ENCODE measurements at places on chromosomes 7 and 10.
A peak's percentile ranks its signal among the peaks of the same experiment; 100 is the strongest.

- DNase-seq: no peak
These were observed 24.6 kb upstream of the AKR1E2 start for GRCh38 chr10:4801405-4801804.

- no peak for DNase-seq
These were observed 34.3 kb upstream of the ZNF32 start for GRCh38 chr10:43682956-43683355.

GRCh38 chr7:98555403-98555802 is 61.7 kb upstream of the NPTX2 start:
- no peak for DNase-seq

- DNase-seq: no peak
These were observed 70.3 kb downstream of the ABI1 start for GRCh38 chr10:26790221-26790995.

DNA sequence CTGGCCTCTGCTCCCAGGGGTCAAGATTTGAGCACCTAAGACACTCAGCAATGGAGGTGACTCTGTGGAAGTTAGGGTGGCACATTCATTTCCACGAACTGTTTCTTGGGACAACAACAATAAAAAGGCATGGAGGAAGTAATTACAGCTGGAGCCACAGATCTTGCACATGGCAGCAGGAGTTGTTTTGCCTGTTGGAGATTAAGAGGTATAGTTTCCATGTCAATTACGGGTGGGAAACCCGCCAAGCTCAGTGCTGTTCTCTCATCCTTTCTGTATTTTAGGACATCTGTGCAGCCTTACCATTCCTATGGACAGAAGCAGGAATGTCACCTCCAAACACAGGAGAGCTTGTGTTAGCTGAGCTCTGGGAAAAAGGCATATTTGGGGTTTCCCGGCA is 201.2 kb downstream of the SNX10 start:
- no peak for DNase-seq

- DNase-seq: no peak
These were observed 29.7 kb downstream of the TMEM248 start for GRCh38 chr7:66950763-66951162.

DNA sequence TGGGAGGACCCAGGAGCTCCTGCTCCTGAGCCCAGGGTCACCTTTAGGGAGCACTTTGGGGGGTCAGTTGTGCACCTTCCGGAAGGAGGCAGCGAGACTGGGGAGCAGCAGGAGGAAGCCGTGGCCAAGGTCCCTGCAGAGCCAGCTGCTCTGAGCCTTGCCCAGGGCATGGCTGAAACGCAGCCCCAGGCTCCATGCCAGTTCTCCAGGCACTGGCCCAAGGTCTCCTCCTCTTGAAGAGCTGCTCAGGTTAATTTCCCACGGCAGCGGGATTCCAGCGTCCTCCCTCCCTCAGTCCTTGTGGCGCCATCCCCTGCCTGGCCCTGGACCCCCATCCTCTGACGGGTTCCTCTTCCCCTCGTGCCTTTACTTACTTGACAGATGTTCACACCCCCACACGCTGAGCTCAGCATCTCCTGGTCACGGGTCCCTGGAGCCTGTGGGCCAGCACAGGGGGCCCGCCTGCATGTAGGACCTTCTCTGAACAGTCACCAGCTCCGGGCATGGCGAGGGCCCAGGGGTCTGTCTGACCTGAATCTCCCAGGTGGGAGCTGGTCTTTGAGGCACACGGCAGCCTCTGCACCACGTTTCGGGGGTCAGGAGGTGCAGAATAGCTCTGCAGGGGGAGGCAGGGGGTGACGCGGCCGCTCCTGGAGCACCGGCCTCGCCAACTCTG is 16.7 kb upstream of the CFAP46 start:
- DNase-seq: no peak

DNA sequence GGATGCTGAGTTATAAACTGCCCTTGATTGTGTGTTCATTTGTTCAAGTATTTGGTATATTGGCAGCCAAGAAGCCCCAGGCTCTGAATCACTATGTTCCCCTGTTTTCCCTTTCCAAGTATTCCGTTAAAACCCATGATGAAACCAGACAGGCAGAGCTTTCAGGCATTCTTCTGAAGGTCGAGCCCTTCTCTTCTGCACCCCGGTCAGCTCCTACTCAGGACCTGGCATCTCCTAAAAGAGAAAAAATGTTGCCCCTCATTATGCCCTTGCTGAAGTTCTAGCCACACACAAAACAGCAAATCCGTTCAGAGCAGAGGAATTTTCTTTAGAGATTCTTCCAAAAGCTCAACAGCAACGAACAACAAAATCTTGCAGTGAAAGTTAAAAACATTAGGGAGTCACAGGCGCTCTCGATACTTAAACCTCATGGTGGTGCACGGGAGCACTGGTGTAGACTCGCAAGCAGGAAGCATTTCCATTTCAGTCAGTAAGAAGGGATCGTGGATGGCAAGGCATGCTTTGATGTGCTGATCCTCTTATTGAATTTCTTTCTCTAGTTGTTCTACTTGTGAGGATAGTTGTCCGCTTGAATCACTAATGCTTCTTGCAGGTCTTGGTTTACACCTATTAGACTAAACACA is 264.9 kb downstream of the SKIDA1 start:
- DNase-seq: no peak

DNA sequence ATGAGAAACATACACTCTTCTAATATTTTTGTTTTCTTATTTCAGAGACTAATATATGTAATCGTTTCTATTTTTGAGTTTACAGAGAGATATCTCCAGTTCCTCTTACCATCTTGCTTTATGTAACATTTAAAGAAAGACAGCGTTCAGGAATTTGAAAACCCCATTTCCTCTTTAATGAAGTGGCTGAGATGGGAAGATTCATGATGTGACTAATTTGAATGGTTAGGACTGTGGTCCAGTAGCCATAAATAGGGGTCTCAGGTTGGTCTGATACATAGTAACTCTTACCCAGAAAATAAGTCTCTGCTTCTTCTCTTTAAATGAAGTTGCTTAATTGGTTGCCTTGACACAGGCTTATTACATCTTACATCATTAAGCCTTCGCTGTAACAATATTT is 6.9 kb downstream of the KMT2E start:
- DNase-seq: no peak

GRCh38 chr10:137031-137430 is 1.8 kb downstream of the ZMYND11 start:
- peak; percentile 50 for DNase-seq

- no peak for DNase-seq
These were observed 76.4 kb downstream of the CALN1 start for GRCh38 chr7:72335561-72336381.

DNA sequence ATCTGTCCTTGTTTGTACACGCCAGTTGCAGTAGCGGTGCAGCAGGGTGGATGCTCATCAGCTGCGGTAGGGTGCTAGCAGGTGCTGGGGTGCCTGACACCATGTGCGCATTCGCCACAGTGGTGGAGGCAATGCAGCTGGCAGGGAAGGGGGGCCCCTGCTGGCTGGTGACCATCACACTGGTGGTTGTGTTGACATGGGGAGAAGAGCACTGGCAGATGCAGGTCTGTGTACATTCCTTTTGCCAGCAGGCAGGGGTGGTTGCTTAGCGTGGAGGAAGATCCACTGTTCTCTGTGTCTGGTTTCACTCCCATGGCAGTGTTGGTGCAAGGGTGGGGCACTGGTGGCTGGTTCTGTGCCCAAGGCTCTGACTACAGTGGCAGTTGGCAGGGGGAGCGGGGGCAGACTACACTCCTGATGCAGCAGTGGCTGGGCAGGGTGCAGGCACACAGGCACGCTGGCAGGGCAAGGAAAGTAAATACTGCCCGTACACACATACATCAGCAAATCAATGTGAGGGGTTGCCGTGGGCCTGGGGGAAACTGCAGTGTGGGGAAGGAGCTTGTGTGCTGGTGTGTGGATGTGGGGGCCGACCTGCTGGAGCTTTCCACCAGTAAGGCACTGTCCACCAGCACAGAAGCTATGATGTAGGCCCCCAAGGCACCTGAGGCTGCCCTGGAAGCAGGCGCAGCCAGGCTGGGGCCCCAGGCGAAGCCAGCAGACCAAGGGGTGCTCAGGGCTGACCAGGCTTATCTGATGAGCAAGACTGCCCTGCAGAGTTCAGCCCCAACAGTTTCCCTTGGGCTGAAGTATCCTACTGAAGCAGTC is 87.2 kb upstream of the UNC5B start:
- DNase-seq: no peak

DNA sequence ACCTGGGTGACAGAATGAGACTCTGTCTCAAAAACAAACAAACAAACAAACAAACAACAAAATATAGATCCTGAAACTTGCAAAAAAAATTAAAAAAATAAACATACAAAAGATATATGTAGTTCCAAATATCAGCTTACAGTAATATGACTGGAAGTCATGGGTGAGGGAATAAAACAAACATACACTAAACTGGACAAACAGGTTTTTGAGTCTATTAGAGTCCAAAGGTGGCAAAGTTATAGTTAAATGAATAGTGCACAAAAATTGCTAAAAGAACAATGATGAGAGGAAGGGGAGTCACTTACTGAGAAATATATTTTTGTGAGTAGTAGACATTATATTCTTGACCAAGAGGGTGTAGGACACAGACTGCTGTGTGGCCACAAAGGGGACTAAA is 16.7 kb upstream of the RSBN1L start:
- no peak for DNase-seq

DNA sequence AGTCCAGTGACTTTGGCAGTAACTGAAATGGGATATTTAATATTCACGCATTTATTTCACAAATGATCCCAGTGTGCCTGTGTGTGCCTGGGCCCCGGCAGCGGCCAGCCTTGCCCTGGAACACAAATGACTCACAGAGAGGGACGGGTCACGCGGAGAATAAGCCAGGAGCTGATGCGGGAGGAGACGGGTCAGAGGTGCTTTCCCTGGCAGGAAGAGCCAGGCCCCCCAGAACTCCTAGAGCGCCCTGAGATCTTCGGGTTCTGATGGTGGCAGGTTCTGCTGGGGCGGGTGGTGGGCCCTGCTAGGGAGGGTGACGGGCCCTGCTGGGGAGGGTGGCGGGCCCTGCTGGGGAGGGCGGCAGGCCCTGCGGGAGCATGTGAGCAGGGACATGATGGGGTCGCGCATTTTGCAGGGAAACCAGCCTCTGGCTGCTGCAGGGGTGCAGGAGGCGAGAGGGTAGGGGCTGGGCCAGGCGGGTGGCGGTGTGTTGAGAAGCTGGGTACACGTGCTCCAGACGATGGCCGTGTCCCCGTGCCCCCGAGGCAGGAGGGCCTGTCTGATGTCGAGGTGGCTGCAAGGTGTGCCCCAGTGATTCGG is 84.2 kb upstream of the DIP2C start:
- DNase-seq: no peak

DNA sequence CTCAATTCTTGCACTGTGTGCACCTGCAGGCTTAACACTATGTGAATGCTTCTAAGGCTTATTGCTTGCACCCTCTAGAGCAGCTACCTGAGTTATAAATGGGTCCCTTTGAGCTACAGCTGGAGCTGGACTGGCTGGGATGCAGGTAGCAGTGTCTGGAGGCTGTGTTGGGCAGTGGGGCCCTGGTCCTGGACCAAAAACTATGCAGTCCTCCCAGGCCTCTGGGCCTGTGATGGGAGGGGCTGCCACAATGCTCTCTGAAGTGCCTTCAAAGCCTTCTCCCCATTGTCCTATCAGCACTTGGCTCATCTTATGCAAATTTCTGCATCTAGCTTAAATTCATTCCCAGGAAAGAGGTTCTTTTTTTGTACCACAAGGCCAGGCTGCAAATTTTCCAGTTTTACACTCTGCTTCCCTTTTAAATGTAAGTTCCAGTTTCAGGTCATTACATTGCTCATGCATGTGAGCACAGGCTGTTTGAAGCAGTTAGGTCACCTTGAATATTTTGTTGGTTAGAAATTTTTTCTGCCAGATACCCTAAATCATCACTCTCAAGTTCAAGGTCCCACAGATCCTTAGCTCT is 26.0 kb downstream of the KBTBD2 start:
- no peak for DNase-seq

- no peak for DNase-seq
These were observed 31.7 kb upstream of the HERPUD2 start for GRCh38 chr7:35726654-35727053.

DNA sequence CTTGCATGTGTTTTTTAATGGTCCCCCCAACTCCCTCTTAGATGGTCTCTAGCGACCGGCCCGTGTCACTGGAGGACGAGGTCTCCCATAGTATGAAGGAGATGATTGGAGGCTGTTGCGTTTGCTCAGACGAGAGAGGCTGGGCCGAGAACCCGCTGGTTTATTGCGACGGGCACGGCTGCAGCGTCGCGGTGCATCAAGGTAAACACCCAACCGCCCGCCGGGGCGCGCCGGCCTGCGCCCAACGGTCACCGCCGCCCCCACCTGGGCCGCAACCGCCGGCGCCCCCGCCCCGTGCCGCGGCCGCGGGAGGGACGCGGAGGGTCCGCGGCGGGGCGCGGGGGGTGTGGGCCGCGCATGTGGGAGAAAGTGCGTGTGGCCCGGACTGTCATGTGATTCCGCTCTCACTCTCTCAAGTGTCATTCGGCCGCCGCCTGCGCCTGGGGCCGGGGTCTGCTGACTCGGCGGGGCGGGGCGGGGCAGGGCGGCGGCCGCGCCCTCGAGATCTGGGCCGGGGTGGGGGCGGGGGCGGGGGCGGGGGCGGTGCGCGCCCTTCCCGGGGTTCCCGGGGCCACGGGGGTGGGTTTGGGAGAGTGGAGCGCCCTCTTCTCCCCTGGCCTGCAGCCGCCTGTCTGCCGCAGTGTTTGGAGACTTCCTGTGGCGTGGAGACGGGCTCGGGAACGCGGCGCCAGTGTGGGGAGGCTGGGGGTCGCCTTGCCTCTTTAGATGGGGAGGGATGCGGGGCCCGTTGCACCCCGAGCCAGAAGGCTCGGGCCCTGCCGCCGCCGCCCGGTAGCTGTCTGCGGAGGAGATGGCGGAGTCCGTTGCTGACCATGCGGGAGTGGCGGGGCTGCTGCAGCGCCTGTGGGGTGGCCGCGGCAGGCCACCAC is 817 bp downstream of the MLLT10 start:
- DNase-seq: peak; percentile 51

- DNase-seq: no peak
These were observed 37.0 kb downstream of the GPR37 start for GRCh38 chr7:124728610-124729009.

- DNase-seq: peak; percentile 35
These were observed 35.9 kb upstream of the AP5Z1 start for GRCh38 chr7:4739528-4739992.

GRCh38 chr7:98910427-98910826 is 32.1 kb downstream of the TRRAP start:
- no peak for DNase-seq

DNA sequence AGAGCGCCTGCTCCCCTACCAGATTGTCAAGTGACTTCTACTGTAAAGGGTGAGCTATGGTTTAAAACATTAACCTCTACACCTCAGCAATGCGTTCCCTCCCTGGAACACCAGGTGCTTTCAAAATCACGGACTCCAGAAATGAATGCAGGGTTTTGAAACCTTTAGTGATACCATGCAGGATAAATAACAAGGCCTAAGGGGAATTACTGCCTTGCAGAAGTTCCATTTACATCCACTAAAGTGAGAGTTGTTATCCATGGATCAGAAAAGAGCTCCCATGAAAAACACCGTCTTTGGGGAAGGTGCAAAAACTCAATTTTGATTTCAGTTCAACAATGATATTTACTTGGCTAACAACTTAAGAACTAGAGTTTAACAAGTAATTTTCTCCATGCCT is 4.0 kb downstream of the FZD8 start:
- no peak for DNase-seq

- DNase-seq: no peak
These were observed 1017.5 kb downstream of the SORCS1 start for GRCh38 chr10:106147021-106147420.

Data from activated T-cell treated with anti-CD3 and anti-CD28 coated beads, Interleukin-2, amount 50 U/mL, for 72 hours (primary cell).